Activated T-cell treated with anti-CD3 and anti-CD28 coated beads, Interleukin-2, amount 50 U/mL, for 72 hours (primary cell): ENCODE measurements at places on chromosomes 1 and 21. TPM values are rescaled to one million over a fixed set of nuclear protein-coding genes. Genes with fewer than 3 reads are reported as not detected.

DNA sequence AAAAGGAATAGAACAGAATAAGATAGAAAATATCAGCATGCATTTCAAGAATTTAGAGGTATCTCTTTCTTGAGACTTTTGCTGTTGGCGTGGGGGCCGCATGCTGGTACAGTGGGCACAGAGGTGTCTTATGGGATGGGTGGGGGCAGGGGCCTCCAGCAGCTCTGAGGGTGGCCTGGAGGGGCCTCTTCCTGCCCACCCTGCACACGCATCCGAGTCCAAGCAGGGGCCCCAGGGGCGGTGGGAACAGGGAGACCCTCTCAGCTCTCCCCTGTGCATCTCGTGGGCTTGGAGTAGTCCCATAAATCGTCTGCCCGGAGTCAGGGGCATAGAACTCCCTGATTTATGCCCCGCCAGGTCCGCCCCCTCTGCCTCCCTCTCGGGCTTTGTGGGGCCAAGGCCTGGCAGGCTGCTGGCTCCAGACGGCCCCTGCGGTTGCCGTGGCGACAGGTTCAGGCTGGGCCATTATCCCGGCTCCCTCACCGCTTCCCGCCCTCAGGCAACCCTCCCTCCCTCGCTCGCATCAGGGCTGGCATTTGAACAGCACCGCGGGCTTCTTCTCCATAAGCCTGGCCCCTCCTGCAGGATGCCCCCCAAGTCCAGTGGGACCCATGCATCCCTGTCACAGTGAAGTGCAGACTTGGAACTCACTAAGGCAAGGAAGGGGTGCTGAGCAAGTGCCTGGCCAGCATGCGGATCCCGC, 133.2 kb upstream of the ZBTB40 start:
- H3K27ac ChIP-seq, result no peak overlapping the region
- no peak overlapping the region for H3K4me3 ChIP-seq
- DNase-seq, result no peak
- no peaks in the 10 kb centered on the region for H3K4me1 ChIP-seq

DNA sequence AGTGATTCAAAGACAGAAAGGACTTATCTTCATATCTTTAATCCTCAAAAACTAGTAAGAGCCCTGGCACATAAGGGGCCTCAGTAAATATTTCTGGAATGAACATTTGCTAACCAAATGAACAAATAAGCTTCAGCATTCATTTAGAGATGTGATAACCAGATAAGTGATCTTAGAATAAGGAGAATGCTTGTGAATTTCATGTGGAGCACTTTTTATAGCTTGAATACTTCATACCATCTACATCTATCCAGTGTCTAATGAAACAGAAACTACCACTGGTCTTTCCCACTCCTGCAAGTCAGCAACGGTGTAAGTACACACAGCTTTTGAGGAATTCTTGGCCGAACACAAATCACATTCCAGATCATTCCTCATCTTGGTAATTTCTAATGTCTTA, 38.5 kb downstream of the EDEM3 start:
- H3K27me3 ChIP-seq, result no peaks in the 10 kb centered on the region
- H3K4me3 ChIP-seq, result no peak overlapping the region
- H3K36me3 ChIP-seq, result peaks cover 13% of the 10 kb centered on the region
- no peak for DNase-seq
- H3K27ac ChIP-seq, result no peak overlapping the region

DNA sequence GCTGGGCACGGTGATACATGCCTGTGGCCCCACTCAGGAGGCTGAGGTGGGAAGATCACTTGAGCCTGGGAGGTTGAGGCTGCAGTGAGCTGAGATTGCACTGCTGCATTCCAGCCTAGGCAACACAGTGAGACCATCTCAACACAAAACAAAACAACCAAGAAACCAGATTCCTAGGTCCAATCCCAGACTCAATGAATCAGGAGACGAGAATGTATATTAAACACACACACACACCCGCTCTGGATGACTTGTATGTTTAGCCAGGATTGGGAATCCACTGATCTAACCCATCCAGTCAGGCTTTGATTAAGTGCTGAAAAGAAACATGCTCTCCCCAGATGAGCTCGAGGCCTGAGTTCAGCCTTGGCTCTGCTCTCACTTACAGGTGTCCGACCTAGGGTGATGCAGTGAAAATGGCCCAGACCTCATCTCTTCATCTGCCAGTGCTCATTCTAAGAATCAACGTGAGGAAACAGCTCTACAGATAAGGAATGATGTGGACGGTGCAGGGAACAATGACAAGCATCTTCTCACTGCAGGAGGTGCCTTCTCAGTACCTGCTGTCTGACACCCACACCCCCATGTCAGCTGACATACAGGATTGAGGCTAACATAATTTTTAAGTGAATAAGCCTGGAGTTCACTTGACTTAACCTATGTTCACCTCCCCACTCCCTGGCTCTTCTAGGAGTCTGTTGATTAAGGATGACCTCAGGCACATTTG, 15.3 kb upstream of the SRSF4 start:
- DNase-seq, result no peak
- H3K4me1 ChIP-seq, result peaks cover 9% of the 10 kb centered on the region
- no peaks in the 10 kb centered on the region for H3K27me3 ChIP-seq
- no peak overlapping the region for H3K27ac ChIP-seq
- H3K36me3 ChIP-seq, result peaks cover 2% of the 10 kb centered on the region
- H3K4me3 ChIP-seq, result no peak overlapping the region

GRCh38 chr1:32716312-32717148, 14.0 kb upstream of the SYNC start:
- DNase-seq, result peak; percentile 78
- H3K4me3 ChIP-seq, result peak overlapping the region; percentile 31
- peaks cover 3% of the 10 kb centered on the region for H3K27me3 ChIP-seq
- no peak overlapping the region for H3K27ac ChIP-seq

GRCh38 chr1:168097921-168098528, 38.7 kb downstream of the GPR161 start:
- H3K36me3 ChIP-seq, result no peaks in the 10 kb centered on the region
- peaks cover 17% of the 10 kb centered on the region for H3K27me3 ChIP-seq
- H3K4me1 ChIP-seq, result peaks cover 6% of the 10 kb centered on the region
- DNase-seq, result no peak
- H3K27ac ChIP-seq, result no peak overlapping the region

DNA sequence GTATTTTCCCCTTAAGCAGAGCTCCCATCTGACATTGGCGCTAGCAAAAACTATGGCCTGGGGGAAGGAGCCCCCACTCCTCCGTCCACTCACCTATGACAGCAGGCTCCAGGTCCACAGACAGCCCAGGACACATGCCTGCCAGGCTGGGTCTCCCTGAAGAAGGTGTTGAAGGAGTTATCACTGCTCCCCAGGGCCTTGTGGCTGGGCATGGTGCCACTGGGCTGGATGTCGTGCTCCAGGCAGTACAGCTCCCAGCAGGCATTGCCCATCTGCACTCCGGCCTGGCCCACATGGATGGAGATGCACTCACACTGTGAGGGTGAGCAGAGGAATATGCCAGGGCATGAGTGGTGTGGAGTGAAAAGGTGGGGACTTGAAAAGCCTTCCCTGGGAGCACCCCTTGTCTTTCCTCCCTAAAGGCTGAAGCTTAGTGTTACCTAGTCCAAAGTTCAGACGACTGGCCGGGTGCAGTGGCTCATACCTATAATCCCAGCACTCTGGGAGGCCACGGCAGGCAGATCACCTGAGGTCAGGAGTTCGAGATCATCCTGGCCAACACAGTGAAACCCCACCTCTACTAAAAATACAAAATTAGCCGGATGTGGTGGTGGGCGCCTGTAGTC, 30.0 kb downstream of the RABIF start:
- H3K27me3 ChIP-seq, result peaks cover 40% of the 10 kb centered on the region
- no peak for DNase-seq
- H3K4me3 ChIP-seq, result no peak overlapping the region
- no peak overlapping the region for H3K27ac ChIP-seq
- peaks cover 11% of the 10 kb centered on the region for H3K4me1 ChIP-seq

- H3K27ac ChIP-seq, result no peak overlapping the region
- no peak overlapping the region for H3K4me3 ChIP-seq
- peaks cover 18% of the 10 kb centered on the region for H3K36me3 ChIP-seq
These were observed 10.0 kb downstream of the RPTN start for GRCh38 chr1:152148981-152149380.

GRCh38 chr1:186494832-186495271, 33.9 kb upstream of the PDC start:
- no peak overlapping the region for H3K4me3 ChIP-seq
- H3K4me1 ChIP-seq, result peaks cover 12% of the 10 kb centered on the region
- H3K27ac ChIP-seq, result no peak overlapping the region
- H3K36me3 ChIP-seq, result no peaks in the 10 kb centered on the region
- H3K27me3 ChIP-seq, result no peaks in the 10 kb centered on the region

- no peak for DNase-seq
- H3K36me3 ChIP-seq, result no peaks in the 10 kb centered on the region
- H3K27ac ChIP-seq, result no peak overlapping the region
- no peaks in the 10 kb centered on the region for H3K27me3 ChIP-seq
- H3K4me1 ChIP-seq, result no peaks in the 10 kb centered on the region
- H3K4me3 ChIP-seq, result no peak overlapping the region
These were observed 207.5 kb downstream of the KCNT2 start for GRCh38 chr1:196400478-196401451.

Gene TACSTD2
- not detected for total RNA-seq

Gene FBXO2
- total RNA-seq, result 3.9 TPM

DNA sequence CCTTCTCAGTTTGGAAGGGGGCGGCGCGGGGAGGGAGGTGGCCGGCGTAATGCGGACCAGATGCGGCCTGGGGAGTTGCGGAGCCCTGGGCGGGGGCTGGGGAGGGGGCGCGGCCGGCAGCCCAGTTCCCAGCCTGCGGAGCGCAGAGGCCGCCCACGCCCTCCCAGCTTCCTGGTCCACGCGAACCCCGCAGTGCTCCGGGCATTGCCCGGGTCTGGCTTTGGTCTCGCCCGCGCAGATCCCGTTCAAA, 695 bp downstream of the DMBX1 start:
- no peak overlapping the region for H3K27ac ChIP-seq
- H3K4me3 ChIP-seq, result peak overlapping the region; percentile 54
- peaks cover 90% of the 10 kb centered on the region for H3K27me3 ChIP-seq
- peaks cover 2% of the 10 kb centered on the region for H3K36me3 ChIP-seq
